ENCODE measurements at places on chromosomes 4 and X.

GRCh38 chr4:53009824-53010223 lies 147.7 kb downstream of the RASL11B start:
- DNase-seq, result no peak

GRCh38 chr4:114495471-114495928 lies 103.1 kb upstream of the UGT8 start:
- no peak for DNase-seq

DNA sequence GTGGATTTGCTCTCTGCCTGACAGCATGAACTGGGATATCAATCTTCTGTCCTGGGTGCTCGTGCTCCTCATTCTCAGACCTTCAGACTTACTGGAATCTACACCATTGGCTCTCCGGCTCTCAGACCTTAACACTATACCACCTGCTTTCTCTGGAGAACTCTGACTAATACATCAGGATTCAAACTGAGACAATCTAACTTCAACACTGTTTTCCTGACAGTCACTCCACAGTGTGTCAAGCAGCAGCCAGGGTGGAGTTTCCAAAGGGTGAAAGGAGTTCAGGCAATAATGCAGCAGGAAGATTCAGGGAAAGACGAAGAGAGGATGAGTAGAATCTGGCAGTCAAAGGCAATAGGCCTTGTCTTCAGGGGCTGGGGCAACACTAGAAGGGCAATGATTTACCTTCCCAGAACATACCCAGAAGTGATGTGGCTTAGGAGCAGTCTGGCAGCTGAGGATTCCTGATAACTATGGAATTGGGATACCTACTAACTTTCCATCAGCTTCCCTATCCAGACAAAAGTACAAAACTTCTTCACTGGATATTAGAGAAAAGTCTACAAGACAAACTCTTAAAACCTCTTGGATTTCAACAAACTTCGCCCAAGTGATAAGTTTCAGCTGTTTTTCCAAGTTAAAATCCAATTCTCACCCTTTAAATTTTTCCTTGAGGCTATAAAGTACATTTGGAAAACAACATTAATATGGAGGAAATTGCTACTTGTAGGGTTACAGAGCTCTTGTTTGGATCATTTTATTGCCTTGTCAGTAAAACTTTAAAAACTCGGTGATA lies 58.4 kb upstream of the SLIT2 start:
- no peak for DNase-seq

DNA sequence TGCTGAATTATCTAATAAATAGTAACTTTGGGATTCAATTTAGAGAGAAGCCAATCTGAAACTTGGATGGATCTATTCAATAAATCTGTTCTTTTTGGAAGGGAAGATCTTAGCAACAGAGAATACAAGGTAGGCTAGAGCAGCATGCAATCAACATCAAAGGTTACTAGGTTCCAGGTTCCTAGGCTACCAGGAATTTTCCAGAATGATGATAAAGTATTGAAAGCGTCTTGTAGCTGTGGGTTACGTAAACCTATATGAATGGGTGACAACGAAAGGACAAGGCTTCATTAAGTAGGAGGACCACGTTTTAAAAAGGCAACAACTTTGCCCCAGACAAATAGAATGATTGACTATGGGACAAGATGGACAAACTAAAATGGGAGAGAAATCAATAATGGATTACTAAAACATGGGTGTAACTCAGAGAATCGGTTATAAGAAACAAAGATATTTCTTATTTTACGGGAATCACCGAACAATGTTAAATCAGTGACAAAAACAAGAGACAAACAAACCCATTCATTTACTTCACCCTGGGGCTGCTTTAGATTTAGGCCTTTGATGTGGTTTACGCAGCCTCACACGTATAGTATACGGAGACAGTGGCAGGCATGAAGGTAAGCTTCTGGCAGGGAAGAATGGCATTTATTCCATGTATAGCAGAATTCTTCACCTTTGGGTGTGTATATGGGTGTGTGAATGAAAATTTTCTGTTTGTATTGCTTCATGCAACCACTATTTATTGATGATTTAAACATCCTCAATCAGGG lies 732.6 kb upstream of the PABPC4L start:
- no peak for DNase-seq

DNA sequence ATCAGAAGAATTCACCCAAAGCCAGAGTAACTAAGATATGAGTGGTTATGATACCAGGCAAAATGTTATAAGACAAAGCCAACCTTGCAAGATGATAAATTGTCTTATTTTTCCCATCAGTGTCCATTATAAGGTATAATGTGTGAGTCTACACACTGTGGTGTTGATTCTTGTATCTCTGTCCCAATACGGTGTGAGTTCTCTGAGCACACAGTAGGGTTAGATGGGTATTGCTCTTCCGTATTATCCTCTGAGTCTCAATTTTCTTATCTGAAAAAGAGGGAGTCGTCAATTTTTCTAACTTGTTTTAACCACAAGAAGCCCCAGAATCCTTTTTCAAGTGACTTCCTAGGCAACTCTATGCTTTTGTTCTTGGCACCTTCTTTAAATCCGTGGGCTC lies 69.9 kb downstream of the HMGB2 start:
- DNase-seq, result no peak

DNA sequence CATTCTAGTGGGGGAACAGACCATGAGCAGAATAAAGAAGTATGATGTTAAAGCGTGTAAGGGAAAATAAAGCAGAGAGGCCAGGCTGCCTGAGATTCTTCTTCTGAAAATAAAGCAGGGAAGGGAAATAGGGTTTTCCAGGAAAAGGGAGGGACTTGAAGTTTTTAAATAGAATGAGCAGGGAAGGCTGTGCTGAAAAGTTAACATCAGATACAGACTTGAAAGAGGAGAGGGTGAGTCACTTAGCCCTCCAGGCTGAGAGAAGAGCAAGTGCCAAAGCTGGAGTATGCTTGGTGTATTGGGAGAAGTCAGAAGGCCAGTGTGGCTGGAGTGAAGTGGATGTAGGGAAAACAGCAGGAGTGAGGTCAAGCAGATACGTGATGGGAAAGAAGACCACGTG lies 10.0 kb upstream of the PLK4 start:
- no peak for DNase-seq
